ENCODE measurements at places on chromosomes 11 and 22.

DNA sequence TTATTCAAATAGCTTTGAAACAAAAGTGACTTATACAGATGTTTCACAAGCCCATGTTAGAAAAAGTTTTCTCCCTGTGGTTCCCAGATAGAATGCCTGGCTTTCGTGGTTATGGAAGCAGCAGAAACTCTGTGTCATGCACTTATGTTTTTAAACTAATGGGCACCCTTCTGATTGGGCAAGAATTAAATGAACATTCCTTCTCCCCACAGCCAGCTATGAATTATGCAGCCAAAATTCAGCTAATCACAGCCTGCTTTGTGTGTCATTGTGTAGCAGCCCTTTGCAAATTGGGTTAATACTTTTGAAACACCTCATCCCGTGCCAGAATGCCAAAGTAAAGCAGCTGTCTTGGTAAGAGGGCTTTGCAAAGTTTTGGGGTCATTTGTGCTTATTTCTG, 46.9 kb downstream of the PANX1 start:
- no peak for DNase-seq

- DNase-seq: peak; percentile 48
These were observed at the start of gene WNT11 for GRCh38 chr11:76206327-76207081. TSS of gene WNT11 (minus strand) at chr11:76206502. CDS start at chr11:76206407, 95 bp downstream.

GRCh38 chr11:73653996-73654395, 7.6 kb downstream of the PLEKHB1 start:
- no peak for DNase-seq

DNA sequence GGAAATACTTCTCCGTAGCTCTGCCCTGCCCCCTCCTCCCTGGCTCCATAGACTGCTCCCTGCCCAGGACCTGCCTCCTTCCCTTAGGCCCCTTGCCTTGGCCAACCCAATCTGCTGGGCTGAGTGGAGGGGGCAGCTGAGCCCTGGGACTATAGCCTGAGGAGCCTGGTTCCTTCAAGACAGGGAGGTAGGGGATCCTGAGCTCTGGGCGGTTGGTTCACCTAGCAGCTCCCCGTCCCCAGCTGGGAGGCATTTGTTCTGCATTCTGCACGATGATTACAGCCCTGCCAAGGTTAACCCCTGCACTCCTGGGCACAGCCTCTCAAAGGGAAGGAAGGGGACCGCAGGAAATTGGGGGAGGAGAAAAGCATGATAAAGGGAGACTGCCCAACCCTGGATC, 3.6 kb upstream of the CDC42EP1 start:
- DNase-seq: no peak

- DNase-seq: no peak
These were observed 64.7 kb upstream of the LIN7C start for GRCh38 chr11:27571154-27571810.

GRCh38 chr11:34647131-34647530, 26.2 kb downstream of the EHF start:
- no peak for DNase-seq

DNA sequence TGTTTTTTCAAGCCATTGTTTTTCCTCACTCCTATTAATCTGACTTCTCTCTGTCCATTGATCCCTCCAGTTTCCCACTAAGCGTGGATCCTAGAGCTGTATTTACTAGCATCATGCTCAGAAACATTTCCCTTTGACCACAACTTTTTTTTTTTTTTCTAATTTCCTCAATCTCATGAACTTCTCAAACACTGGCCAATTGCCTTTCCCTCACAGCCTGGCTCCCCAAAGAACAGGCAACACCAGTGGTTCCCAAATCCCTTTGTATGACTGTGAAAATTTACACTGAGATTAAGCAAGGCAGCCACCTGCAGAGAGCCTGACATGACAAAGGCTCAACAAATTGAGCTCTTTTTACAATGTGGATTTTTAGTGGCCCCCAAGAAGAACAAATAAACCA, 1.4 kb upstream of the TPP1 start:
- DNase-seq: no peak

GRCh38 chr11:103077554-103077953, 14.4 kb downstream of the DCUN1D5 start:
- no peak for DNase-seq

GRCh38 chr11:10376061-10376460, 71.2 kb downstream of the ADM start:
- no peak for DNase-seq

DNA sequence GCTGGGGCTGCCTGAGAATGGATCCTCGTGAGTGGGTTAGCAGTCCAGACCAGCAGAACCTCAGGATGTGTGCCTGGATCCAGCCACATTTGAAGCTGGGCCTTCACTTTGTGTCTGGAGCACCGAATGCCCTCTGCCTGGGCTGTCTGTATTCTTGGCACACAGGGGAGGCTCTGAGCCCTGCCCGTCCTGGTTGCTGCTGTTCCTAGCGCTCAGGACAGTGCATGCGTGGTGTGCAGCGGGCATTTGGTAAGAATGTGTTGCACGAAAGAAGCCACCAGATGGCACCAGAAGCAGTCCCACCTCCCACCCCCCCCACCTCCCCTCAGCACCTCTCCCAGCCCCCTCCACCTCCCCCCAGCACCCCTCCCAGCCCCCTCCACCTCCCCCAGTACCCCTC, 4.1 kb upstream of the MAPK11 start:
- DNase-seq: no peak

DNA sequence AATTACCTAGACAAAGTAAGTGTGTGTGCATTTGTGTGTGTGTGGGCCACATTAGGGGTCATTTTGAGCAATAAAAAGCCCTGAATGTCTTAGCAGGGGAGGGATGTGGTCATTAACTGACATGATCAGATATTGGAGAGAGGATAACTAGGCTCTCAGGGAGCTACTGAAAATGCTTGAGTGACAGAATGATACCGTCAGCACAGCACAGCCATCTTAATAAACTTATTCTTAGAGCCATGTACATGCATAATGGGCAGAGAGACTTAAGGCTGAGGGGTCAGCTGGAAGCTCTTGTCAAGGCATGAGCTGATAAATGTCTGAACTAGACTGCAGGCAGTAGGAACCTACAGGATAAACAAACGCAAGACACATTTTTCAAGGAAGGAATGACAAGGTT, 239.1 kb upstream of the NCAM1 start:
- no peak for DNase-seq

GRCh38 chr11:11247576-11247975, 105.5 kb downstream of the CSNK2A3 start:
- DNase-seq: no peak

- DNase-seq: no peak
These were observed 141.1 kb upstream of the NARS2 start for GRCh38 chr11:78715639-78716311.

GRCh38 chr22:49208768-49209252, 618.9 kb downstream of the BRD1 start:
- DNase-seq: no peak

DNA sequence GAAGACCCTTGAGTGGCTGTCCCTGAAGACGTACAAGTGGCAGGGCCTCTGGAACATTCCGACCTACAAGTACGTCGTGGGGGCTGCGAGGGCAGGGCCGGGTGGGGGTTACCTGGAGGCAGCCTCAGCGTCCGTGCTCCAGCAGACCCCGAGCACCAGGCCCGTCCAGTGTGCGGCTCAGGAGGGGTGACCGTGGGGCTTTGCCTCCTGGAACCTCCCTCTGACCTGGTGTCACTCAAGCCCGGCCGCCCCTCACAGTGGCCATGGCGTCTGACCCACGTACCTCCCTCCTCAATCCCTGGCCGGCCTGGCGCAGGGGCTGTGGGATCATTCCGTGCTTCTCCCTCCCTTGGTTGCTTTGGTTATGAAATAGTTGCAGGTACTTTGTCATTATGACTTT, 18.5 kb downstream of the RNH1 start:
- DNase-seq: no peak

DNA sequence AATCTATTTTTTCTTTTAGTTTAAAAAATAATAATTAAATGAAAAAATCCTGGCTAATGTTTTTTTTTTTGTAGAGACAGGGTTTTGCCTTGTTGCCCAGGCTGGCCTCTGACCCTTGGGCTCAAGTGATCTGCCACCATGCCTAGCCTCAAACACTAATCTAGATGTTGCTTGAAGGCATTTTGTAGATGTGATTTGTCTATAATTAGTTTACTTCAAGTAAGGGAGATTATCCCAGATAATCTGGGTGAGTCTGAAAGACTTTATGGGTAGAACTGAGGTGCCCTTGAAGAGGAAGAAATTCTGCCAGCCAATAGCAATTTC, 38.6 kb upstream of the RBFOX2 start:
- DNase-seq: no peak

DNA sequence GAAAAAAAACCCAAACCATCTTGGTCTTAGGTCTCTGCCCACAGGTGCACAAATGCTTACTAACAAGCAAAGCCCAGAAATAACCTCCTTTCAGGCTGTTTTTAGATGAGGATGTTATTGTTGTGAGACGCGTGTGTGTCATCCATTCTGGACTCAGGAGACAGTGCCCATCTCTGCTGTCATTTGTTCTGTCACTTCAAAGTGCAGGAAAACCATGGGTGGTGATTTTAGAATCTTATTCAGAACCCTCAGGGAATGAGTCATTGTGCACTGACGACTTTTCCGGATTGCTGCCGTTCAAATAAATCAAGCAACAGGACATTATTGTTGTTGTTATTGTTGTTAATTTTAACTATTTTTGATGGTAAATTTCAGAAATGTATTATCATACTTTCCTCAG, 110.3 kb downstream of the LRRC32 start:
- no peak for DNase-seq
